ENCODE measurements at places on chromosomes 7 and 10.

DNA sequence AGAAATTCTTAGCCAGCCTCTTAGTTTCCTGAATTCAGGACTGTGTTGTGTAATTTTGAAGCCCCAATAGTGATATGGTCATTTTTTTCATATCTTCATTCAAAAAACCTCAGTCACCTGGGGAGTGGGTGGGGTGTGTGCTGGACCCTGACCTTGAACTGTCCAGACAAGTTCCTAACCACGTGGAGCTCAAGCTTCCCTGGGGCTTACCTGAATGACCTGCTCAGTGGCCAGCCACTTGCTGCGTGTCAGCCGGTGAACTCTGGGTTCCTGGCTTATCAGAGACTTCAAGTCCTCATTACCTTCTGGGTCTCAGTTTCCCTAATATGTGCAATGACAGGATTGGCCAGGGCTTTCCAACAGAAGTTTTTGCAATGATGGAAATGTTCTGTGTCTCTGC is 27.1 kb downstream of the MGMT start:
- DNase-seq, result no peak

GRCh38 chr10:112915590-112916572 is 34.2 kb upstream of the TCF7L2 start:
- no peak for DNase-seq

GRCh38 chr7:100166317-100166940 is 2.0 kb downstream of the GAL3ST4 start:
- DNase-seq, result no peak

DNA sequence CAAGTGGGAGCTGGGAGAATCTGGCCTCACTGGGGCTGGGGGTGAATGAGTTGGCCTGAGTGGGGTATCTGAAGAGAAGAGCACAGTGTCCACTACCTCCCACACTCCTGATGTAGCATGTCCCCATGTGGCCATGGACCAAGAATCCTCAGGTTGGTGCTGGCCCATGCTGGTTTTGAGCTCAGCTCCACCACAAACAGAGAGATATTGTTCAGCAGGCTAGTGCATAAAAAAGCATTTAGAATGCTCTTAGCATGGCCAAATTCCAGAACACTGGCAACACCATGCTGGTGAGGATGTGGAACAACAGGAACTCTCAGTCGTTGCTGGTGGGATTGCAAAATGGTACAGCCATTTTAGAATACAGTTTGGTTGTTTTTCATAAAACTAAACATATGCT is 61.4 kb downstream of the FRMPD2 start:
- DNase-seq, result no peak

GRCh38 chr10:48603421-48604038 is 1.3 kb downstream of the ARHGAP22 start:
- DNase-seq, result no peak

- DNase-seq, result no peak
These were observed 5.0 kb upstream of the LGI1 start for GRCh38 chr10:93752761-93753160.

- DNase-seq, result no peak
These were observed 72.2 kb downstream of the CH25H start for GRCh38 chr10:89134963-89135362.
